ENCODE measurements at places on chromosomes 12 and 14.

DNA sequence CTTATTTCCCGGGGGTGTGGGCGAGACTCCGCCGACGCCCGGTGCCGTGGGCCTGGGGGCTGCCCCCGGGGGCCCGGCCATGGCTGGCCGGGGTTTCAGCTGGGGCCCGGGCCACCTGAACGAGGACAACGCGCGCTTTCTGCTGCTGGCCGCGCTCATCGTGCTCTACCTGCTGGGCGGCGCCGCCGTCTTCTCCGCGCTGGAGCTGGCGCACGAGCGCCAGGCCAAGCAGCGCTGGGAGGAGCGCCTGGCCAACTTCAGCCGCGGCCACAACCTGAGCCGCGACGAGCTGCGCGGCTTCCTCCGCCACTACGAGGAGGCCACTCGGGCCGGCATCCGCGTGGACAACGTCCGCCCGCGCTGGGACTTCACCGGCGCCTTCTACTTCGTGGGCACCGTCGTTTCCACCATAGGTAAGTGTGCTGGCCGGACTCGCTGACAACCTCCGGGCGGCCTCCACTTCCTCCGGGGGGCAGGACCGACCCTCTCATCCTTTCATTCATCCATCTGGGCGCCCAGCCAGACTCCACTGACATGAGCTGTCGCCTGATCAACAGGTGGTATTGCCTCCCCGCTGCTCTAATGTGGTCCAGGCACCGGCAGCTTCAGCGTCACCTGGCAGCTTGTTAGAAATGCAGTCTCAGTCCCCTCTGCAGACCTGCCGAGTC is 467 bp downstream of the KCNK13 start:
- DNase-seq: peak; percentile 17

DNA sequence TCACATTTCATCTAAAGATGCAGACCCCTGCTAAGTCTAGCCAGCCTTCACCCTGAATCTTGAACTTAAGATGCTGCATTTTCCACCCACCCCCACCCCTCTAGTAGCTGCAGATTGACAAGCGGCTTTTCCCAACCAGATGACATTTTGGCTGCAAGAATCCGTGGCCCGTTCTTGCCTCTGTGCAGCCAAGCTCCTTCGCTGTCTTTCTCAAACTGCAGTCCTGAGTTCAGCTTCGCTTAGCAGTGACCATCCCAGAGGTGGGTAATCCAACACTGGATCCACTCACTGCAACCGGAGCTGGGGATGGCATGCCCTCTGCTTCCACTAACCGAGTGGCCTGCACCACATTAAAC is 765 bp upstream of the NFYB start:
- DNase-seq: no peak

DNA sequence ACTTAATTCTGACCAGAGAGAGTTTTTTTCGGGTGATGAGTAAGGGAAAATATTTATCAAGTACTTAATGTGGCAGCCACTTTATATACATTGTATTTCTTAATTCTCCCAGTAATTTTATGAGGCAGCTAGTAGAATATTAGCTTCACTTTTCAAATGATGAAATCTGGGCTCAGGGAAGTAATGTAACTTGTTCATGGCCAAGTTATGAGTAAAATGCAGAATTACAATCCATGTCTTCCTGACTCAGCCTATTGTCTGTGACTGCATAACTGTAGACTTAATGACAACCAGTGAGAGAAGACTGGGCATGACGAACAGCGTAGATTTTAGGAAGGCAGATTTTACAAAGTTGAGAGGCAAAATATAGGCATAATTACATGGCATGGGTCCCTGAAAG is 106.7 kb upstream of the MIS18BP1 start:
- DNase-seq: no peak

- DNase-seq: no peak
Measured at GRCh38 chr12:53115112-53115890, 12.0 kb downstream of the SOAT2 start.

Data from NCI-H2081 treated with DMSO at 0.1 percent for 48 hours (cell line).